T1000 (cell line): ENCODE measurements at places on chromosomes 7 and 10.

DNA sequence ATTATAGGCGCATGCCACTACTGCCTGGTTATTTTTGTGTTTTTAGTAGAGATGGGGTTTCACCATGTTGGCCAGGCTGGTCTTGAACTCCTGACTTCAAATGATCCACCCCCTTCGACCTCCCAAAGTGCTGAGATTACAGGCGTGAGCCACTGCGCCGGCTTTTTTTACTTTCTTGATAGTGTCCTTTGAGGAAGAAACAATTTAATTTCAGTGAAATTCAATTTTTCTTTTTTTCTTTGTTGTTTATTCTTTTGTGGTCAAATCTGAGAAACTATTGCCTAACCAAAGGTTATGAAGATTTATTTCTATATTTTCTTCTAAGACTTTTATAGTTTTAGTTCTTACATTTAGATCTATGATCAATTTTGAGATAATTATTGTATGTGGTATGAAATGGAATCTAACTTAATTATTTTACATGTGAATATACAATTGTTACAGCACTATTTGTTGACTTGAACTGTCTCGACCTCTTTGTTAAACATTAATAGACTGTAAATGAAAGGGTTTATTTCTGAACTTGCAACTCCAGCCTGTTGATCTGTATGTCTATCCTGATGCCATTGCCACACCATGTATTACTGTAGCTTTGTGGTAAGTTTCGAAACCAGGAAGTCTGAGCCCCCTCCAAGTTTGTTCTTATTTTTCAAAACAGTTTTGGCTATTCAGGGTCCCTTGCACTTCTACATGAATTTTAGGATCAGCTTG is 19.8 kb upstream of the RASSF4 start:
- DNase-seq: no peak

- no peak for DNase-seq
Measured at GRCh38 chr10:132517951-132518521, 19.6 kb upstream of the INPP5A start.

GRCh38 chr7:47535704-47536628 is 45.9 kb downstream of the TNS3 start:
- no peak for DNase-seq

- no peak for DNase-seq
Measured at GRCh38 chr7:42666994-42667393, 244.9 kb downstream of the C7orf25 start.

- no peak for DNase-seq
Measured at GRCh38 chr10:98555021-98555619, 108.4 kb upstream of the HPS1 start.

GRCh38 chr10:18647945-18648344 is 3.4 kb downstream of the NSUN6 start:
- no peak for DNase-seq

GRCh38 chr7:29035044-29035740 is 77.1 kb upstream of the TRIL start:
- DNase-seq: peak; percentile 32

DNA sequence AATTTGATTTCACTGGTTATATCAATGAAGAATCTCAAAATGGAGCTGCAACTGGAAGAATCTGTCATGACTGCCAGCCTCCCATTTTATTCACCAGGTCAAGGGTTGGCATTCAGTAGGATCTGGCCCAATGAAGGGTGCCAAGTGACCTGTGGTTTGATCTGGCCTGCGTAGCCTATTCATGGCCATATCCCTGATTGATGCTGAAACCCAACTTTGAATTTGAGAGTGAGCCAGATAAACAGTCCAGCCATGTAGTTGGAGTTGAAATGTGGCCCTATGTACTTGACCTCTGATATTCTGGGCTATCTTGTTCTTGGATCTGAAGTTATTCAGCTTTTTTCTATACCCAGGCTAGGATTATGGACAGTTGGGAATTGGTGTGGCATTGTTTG is 1.5 kb downstream of the MKLN1 start:
- DNase-seq: no peak

- DNase-seq: no peak
Measured at GRCh38 chr10:110836706-110837105, 35.0 kb upstream of the PDCD4 start.

DNA sequence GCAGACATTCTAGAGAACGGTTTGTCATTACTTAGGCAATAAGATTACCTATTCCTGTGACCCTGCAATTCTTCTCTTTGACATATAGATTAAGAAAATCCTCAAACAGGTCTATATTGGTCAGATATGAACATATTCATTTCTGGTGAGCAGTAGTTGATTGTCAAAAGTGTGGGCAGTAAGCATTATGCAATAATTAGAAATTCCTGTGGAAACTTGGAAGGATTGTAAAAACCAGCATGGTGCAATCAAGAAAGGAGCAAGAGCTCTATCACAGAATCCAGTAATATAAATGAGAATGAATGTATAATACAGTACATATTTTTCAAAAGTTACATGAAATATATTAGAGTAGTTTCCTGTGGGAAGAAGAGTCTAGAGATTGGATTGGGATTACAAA is 406.5 kb downstream of the SUGCT start:
- DNase-seq: no peak

GRCh38 chr7:1758028-1758858 is 88.2 kb downstream of the ELFN1 start:
- no peak for DNase-seq

DNA sequence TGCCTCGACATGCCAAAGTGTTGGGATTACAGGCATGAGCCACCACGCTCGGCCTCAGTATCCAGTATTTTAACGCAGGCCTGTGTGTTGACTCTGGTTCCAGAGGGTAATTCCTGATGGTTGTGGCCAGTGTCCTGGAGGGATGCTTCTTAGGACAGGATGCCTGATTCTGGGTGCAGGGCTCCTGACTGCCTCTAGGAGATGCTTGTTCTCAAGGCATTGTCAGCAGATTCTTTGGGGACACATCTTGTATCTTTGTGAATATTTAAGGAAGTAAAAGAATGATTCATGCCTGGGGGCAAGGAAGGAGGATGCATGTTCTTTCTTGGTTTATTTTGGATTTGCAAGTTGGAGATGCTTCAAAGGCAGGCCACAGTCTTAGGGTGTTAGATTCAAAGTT is 2.2 kb downstream of the ZDHHC4 start:
- DNase-seq: no peak

- DNase-seq: no peak
Measured at GRCh38 chr10:7363700-7364099, 47.1 kb downstream of the SFMBT2 start.

GRCh38 chr10:124478515-124478914 is 16.9 kb downstream of the LHPP start:
- no peak for DNase-seq

DNA sequence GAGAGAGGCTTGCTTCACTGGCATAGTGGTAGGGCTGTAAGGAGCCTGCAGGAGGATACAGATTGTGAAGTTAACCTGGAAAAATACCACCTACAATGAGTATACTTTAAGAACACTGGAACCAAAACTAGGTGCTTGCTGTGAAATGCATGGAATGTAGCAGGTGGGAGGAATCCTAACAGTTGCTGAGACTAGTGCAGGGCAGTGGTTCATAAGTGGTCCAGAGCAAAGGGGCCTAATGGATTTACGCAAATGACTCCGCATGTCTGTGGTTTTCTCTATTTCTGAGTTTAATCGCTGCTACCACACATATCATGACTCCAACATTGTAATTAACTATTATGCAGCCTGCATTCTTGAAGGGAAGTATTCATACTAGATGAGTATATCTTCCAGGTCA is 218.4 kb downstream of the CHRM2 start:
- no peak for DNase-seq

GRCh38 chr7:96649981-96650380 is 59.7 kb downstream of the SEM1 start:
- DNase-seq: no peak

GRCh38 chr10:102492344-102492939 is 10.1 kb downstream of the ACTR1A start:
- no peak for DNase-seq

- no peak for DNase-seq
Measured at GRCh38 chr10:52750629-52751028, 22.0 kb downstream of the MBL2 start.

- no peak for DNase-seq
Measured at GRCh38 chr10:47033541-47034270, 122.5 kb downstream of the PTPN20 start.

- DNase-seq: no peak
Measured at GRCh38 chr7:106110238-106110560, 1.9 kb downstream of the SYPL1 start.

GRCh38 chr10:3226960-3227744 is 54.6 kb upstream of the PITRM1 start:
- no peak for DNase-seq

- no peak for DNase-seq
Measured at GRCh38 chr10:35007858-35008301, 82.3 kb downstream of the CUL2 start.

DNA sequence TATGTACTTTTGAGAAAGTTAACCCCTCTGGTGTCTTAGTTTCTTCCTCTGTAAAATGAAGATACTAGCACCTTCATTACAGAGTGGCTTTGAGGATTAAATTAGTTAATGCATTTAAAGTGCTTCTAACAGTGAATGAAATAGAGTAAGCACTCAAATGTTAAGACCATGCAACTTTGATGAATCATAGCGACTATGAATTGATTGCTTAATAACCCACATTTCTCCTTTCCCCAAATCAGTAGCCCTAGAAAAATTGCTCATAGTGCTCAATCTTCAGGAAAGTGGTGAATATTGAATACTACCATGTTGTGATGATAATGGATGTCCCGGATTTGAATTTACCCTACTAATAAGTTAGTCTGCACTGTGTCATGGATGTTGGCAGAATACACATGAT is 48.1 kb downstream of the CD36 start:
- no peak for DNase-seq

DNA sequence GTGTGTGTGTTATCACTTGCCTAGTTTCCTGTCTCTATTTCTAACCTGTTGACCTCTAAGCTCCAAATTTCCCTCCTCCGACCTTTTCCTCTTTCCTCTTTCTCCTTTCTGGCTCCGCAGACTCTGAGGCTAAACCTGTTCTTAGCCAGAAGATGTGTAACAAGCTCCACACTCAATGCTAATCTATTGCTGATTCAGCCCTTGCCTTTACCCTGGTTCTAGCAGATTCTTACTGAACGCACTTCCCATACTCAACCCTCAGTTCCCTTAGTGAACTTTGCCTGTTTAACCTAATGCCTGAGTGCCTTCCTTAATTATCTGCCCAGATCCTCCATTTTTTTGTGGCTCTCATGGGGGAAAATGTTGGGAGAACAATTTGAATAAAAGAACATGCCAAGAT is 30.0 kb upstream of the SGMS1 start:
- no peak for DNase-seq

DNA sequence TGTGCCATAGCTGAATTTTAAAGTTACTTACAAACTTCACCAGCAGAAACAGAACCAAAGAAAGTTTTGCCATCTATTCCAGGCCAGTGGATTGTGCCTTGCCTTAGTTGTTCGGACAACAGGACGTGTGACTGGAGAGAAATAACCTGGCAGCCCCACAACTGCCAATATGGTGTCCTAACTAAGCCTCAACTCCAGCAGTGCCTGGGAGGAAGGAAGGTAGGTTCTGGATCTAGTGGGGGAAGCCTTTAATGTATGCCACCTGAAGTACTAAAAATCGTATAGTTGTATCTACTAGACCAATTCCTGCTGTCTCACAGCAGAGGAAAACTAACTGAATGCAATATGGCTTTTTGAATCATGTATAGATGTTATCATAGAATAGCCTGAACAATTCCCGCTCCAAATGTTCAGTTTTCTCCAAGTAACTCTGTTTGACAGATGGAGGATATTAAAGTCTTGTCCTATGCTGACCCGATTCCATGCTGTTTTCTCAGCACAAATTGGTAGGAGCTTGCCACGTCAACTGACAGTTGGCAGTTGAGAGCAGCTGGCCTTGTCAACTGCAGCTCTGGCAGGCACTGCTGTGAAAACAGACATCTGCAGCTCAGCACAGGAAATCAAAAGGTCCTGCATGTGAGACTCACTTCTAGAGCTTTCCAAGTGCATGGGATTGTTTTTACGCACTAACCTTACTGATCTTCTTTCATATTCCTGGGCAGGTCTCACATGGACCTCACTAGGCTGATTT is 84.5 kb upstream of the WNT16 start:
- no peak for DNase-seq

- DNase-seq: no peak
Measured at GRCh38 chr10:72204724-72205123, 11.1 kb upstream of the ANAPC16 start.

GRCh38 chr10:102814453-102814871 is 22.8 kb downstream of the CYP17A1 start:
- DNase-seq: no peak

- no peak for DNase-seq
Measured at GRCh38 chr7:65387891-65388290, 14.2 kb downstream of the ZNF92 start.

DNA sequence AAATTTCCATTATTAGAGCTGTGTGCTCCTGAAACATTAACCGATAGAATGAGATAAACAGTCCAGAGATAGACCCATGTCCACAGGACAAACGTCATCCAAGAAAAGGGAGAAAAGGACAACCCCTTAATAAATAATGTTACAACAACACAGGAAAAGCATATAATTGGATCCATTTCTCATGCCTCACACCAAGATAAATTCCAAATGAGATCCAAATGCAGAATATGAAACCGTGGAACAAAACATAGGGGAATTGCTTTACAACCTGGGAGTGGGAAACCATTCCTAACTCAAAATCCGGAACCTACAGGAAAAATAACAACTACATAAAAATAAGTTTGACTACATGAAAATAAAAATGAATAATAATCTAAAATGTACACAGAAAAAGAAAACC is 22.4 kb upstream of the NEBL start:
- no peak for DNase-seq

DNA sequence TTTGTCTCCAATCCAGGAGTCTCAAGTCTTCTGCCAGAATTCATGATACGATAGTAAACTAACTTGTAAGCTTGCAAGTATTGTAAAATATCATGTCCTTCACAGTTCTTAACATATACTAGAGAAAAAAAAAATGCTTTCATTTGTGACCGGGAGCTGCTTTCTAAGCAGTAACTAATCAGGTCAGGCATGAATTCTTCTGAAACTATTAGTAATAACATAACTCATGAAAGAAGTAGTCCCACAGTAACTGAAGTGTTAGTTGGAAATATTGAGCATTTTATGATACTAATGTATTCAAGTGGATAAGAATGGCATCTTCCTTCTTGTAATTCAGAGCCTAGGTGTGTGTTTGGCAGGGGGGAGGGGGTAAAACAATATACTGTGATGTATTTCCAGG is 665.6 kb downstream of the DNAJB9 start:
- DNase-seq: no peak

DNA sequence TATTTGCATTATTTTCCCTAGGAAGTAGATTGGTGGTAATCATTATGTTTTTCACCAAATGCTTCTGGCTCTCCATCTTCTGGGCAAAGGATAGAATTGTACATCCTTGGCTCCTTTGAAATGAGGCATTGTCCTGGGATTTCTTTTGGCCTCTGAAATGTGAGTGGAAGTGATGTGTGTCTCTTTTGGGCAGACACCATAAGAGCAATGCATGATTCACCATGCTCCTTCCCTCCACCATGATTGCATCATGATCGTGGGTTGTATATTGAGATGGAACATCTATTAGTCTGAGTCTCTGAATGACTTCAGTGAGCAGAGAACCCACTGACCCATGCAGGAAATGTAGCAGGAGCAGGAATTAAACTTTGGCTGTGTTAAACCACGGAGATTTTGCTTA is 49.2 kb downstream of the ADRA2A start:
- no peak for DNase-seq

- DNase-seq: peak; percentile 3
Measured at GRCh38 chr7:134514663-134515062, 12.7 kb upstream of the AKR1B10 start.

GRCh38 chr7:134720091-134720935 is 59.1 kb upstream of the CALD1 start:
- no peak for DNase-seq

GRCh38 chr10:49448924-49449323 is 53.0 kb upstream of the DRGX start:
- DNase-seq: no peak
